ENCODE measurements at places on chromosomes 2 and 18. TPM values are rescaled to one million over a fixed set of nuclear protein-coding genes. Genes with fewer than 3 reads are reported as not detected.

GNLY gene
- not detected for polyA plus RNA-seq

DSC3 gene
- polyA plus RNA-seq, result not detected

SATB2 gene
- polyA plus RNA-seq, result 2.1 TPM

CARF gene
- 4.8 TPM for polyA plus RNA-seq

NTSR2 gene
- not detected for polyA plus RNA-seq

FAM237A gene
- not detected for polyA plus RNA-seq

NT5DC4 gene
- not detected for polyA plus RNA-seq

RAMP1 gene
- polyA plus RNA-seq, result 11.8 TPM

MDH1B gene
- 0.70 TPM for polyA plus RNA-seq

ASB18 gene
- polyA plus RNA-seq, result not detected

NBEAL1 gene
- 23.6 TPM for polyA plus RNA-seq

IL1A gene
- 0.14 TPM for polyA plus RNA-seq

NT5C1B gene
- 0.88 TPM for polyA plus RNA-seq

AQP12A gene
- polyA plus RNA-seq, result not detected

REG1B gene
- polyA plus RNA-seq, result not detected

ADAM23 gene
- 1.7 TPM for polyA plus RNA-seq

MORN2 gene
- 57.6 TPM for polyA plus RNA-seq

DSC2 gene
- polyA plus RNA-seq, result not detected

SERPINB11 gene
- not detected for polyA plus RNA-seq

IL1B gene
- polyA plus RNA-seq, result 1.1 TPM

SLC8A1 gene
- 13.8 TPM for polyA plus RNA-seq

EDAR gene
- polyA plus RNA-seq, result not detected

BUB1 gene
- 13.0 TPM for polyA plus RNA-seq

NLRC4 gene
- polyA plus RNA-seq, result 0.18 TPM

SLC20A1 gene
- 193 TPM for polyA plus RNA-seq

ANKRD44 gene
- 2.9 TPM for polyA plus RNA-seq

OTX1 gene
- not detected for polyA plus RNA-seq

GULP1 gene
- 6.1 TPM for polyA plus RNA-seq

TACR1 gene
- polyA plus RNA-seq, result 0.05 TPM

LIMS3 gene
- 7.6 TPM for polyA plus RNA-seq

HOXD3 gene
- polyA plus RNA-seq, result 2.3 TPM

GRHL1 gene
- 0.61 TPM for polyA plus RNA-seq

ALPP gene
- polyA plus RNA-seq, result not detected

LBX2 gene
- polyA plus RNA-seq, result 0.87 TPM

CLEC4F gene
- not detected for polyA plus RNA-seq

IGFBP2 gene
- polyA plus RNA-seq, result 12.6 TPM

EIF2AK2 gene
- polyA plus RNA-seq, result 35.9 TPM

SCN3A gene
- polyA plus RNA-seq, result not detected

WIPF1 gene
- polyA plus RNA-seq, result 47.8 TPM

POMC gene
- 3.6 TPM for polyA plus RNA-seq

FOXI3 gene
- polyA plus RNA-seq, result not detected

NDC80 gene
- 16.0 TPM for polyA plus RNA-seq

MC5R gene
- not detected for polyA plus RNA-seq

ABCG8 gene
- 0.04 TPM for polyA plus RNA-seq

Data from GM23248 (cell line).